Activated CD4-positive, CD25-positive, alpha-beta regulatory T cell (primary cell): ENCODE measurements at places on chromosomes 3 and 15.

DNA sequence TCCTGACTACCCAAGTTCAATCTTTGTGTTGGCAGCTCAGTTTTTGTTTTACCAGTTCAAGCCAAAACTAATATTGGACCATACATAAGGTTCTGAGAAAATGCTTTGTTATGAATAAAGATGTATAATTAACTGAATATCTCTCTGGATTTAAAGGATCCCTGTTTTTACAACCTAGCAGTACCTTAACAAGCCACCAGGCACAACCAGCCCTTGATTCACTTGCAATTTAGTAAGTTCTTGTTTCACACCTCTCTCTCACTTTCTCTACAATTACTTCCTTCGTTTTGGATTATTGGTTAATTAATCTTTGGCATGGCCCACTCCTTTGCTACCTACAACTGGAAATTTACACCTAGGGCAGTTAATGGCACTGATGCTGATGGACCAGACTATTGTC, 531.9 kb downstream of the SQOR start:
- DNase-seq, result no peak

DNA sequence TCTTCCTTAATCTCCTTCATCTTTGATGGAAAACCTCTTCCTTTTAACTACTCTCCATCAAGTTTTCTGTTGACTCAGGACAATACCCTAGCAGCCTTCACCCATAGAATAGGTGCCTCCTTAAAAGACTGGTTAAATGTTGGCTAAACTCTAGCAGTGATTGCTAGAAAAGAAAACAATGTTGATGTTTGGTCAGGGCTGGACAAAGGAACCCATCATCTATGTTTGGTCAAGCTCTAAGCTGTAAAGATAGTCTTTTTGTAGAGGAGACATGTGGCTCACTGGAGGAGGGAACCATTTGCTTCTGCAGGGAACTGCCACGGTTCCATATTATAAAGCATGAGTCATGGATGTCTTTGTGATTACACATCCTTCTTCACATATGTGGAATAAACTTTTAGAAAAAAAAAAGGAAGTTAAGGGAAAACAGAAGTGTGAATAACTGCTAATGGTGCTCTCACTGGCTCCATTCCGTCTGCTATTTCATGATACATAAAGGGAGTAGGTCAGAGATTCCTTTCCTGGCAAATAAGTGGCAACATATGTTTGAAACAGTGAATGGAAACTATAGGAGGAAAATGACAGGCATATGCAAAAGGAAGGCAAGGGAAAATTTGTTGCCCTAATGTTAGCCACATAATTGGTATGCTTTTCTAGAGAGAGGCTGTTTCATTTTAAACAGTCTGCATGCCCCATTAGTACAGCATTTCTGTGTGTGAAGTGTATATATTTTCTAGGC, 78.2 kb downstream of the CMSS1 start:
- DNase-seq, result no peak

- DNase-seq, result no peak
Measured at GRCh38 chr15:79322945-79323344, 12.0 kb downstream of the TMED3 start.

DNA sequence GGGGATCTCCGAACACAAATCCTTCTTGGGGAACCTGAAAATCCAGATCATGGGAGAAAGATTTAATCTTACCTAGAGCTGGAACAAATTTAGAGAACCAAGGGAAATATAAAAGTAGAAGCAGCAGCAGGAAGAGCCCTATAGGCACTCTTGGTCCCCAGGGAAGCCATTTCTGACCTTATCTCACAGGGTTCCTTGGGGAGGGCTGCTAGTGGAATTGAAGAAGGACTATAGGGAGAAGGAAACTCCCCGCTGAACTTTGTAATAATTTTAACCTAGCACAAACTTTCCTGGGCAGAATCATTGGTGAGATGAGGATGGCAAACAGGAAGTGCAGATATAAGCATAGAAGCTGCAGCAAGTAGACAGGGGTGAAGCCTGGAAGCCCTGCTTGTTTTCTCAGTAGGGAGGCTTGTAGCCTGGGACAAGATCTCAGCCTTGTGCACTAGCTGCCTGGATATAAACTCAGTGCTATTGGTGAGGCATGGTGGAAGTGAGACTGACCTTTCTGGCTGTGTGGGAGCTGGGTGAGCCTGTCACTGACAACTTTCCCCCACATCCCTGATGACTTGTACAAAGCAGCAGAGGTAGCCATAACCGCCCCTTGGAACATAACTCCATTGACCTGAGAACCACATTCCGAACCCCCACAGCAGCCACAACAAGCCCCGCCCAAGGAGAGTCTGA, 343.0 kb upstream of the TGFBR2 start:
- DNase-seq, result no peak

DNA sequence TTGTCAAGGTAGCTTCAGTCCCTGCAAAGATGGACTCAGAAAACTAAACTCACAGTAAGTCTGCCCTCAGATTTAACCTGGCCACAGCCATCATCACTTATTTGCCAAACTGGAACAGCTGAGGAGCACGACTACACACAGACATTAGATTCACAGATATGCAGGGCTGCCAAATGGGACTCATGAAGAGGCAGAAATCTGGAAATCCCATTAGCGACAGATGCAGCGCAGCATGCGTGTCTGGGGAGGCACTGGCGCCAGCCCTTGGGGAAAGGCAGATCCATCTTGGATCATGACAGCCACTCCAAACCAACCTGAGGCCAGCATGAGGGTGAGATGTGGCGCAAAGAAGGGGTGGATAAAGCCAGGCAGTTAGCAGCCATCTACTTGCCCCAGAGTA, 160.7 kb upstream of the TSC22D2 start:
- no peak for DNase-seq

GRCh38 chr3:53794597-53794996, 51.6 kb downstream of the CHDH start:
- DNase-seq, result no peak

- DNase-seq, result no peak
Measured at GRCh38 chr3:134252766-134253165, 2.1 kb upstream of the RYK start.

DNA sequence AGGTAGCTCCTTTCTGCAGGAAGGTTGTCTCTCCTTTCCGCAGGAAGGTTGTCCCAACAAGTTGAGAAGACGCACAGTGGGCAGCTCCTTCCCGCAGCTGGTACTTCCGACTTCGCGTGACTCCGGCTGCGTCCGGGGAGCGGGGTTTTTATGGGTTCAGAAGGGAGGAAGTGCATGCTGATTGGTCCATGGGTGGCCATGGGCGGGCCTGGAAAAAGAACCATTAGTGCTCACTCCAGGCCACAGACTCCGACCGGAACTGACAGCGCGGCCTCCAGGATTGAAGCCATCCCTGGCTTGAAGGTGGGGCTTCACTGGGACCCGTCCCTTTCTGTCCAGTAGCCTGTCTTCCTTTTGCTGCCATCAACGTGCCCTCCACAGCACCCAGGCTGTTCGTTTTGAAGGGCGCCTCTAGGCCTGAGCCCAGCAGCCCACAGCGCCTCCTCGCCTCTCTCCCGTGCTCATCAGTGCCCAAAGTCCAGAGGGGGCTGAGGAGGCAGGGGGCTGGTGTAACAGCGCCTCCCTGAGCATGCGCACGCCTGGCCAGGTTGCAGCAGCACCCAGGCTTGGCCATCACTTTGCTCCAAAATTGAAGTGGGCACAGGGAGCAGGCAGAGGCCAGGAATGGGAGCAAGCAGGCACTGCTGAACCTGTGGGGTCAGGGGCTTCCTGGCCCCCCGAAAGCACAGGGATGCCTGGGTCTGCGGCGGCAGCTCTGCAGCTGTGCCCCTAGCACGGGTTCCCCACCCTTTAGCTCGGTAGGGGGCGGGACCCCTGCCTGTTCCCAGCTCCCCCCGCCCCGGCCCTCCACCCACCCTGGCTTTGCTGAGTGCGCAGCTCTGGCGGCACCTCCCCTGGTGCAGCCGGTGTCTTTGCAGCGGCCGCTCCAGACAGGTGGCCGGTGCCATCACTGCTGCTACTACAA, 330.6 kb upstream of the MCTP2 start:
- no peak for DNase-seq

- DNase-seq, result no peak
Measured at GRCh38 chr3:62604751-62605351, 231.5 kb upstream of the FEZF2 start.

DNA sequence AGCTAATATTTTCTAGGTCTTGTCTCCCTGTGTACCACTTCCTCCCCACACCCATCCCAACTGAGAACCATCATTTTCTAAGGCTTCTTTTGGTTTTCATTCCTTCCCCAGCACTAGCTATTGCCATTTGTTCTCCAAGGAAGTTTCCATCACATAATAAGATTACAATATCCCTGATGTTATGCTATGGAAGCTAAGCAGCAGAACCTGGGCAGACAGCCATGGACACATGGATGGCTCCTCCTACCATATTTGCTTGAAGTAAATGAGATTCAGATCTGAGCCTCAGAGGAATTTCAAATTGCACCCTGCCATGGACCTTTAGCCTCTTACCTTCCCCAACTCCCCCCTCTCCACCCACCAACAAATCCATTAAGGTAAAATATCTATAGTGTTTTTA, 31.5 kb downstream of the GASK1A start:
- no peak for DNase-seq

GRCh38 chr3:77348244-77348855, 308.5 kb downstream of the ROBO2 start:
- no peak for DNase-seq

DNA sequence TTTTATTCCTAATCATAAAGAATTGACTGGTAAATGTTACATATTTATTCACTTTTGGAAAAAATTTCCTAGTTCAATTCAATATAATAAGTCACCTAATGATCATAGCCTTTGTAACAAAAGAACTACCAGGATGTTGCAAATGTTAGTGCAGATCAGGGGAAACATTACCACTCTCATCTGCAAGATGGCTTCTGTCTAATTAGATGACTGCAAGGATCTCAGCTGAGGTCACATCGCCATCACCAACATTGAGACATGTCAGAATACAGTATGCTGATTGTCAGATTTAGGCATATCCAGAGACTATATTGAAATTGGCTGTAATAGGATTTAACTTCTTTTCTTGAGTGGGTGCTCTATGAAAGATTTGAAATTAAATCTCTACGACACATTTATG, 431.4 kb upstream of the AGTR1 start:
- no peak for DNase-seq

DNA sequence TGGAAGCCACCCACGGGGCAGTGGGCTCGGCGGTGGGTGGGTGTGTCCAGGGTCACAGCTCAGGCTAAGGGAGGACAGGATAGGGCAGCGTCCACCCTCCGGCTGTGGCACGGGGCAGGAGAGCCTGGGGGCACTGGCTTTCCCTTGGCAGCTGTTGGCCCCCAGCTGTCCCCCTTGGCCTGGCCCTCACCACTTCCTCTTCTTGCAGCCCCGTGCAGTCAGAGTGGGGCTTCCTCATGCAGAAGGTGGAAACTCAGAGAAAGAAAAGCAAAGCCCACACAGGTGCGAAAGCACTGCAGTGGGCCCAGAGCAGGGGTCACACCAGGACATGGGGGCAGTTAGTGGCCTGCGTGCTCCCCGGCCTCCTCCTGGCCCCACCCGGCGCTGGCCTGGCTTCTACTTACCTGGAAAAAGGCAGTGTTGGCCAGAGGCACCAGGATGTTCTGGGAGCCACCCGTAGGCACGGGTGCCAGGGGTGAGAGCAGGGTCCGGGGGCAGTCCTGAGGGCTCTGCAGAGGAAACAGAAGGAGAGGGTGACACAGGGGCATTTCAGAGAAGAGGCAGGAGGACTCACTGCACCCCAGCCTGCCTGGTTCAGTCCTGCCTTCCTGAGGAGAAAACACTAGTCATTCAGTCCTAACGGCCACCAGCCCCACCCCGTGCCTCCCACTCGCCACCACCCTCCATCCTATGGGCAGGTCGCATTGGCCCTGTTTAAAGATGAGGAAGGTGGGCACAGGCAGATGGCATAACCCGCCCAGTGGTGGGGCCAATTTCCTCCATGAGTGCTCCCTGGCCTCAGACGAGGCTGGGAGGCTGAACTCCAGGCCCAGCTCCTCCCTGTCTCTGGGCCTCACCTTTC, 28.3 kb downstream of the PLXND1 start:
- DNase-seq, result no peak

DNA sequence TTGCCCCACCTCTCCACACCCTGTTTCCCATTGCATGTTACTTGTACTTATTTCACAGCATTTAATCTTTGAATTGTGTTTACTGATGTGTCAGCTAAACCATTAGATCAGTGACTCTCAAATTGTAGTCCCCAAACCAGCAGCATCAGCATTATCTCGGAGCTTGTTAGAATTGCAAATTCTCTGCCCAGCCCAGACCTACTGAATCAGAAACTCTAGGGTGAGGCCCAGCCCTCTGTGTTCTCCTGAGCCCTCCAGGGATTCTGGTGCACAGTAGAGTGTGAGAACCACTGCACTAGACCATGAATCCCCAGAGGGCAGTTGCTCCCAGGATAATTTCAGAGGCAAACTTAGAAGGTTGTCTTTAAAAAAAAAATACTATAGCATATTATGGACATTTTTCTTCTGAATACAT, 13.0 kb downstream of the PLD1 start:
- no peak for DNase-seq

- DNase-seq, result no peak
Measured at GRCh38 chr3:172156586-172156955, 117.2 kb downstream of the FNDC3B start.

DNA sequence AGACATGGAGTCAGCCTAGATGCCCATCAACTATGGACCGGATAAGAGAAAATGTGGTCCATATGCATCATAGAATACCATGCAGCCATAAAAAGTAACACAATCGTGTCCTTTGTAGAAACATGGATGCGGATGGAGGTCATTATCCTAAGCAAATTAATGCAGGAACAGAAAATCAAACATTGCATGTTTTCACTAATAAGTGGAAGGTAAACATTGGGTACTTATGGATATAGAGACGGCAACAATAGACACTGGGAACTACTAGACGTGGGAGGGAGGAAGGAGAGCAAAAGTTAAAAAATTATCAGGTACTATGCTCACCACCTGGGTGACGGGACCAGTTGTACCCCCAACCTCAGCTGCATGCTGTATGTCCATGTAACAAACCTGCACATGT, 2.5 kb downstream of the PLD1 start:
- no peak for DNase-seq

DNA sequence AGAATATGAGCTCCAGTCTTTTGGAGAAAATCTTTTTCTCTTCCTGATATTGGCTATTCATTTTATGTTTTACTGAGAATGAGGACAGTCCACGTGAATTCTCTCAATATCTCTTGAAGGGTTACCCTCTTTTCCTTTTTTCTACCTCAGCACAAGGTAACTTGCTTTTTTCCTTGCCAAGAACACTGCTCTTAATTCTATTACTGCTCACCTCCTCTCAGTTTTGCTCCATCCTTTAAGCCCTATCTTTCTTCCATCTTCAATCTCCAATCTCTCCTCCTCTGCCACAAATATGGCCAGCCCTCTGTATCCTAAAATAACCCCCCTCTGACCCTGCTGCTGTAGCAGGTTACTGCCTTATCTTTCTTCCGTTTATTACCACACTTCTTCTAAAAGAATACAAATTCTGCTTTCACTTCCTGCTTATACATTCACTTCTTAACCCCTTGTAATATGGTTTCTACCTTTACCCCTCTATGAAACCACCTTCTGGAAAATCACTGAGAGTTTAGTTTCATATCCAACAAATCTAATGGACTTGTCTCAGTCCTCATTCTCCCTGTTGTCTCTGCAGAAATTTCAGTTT, 89.0 kb downstream of the NFKBIZ start:
- DNase-seq, result no peak

GRCh38 chr15:27165590-27165989, 194.6 kb downstream of the GABRG3 start:
- no peak for DNase-seq

- DNase-seq, result no peak
Measured at GRCh38 chr3:152474585-152474984, 205.9 kb downstream of the MBNL1 start.

- DNase-seq, result no peak
Measured at GRCh38 chr3:13655061-13655913, 106.4 kb downstream of the FBLN2 start.

- DNase-seq, result no peak
Measured at GRCh38 chr15:85972805-85973540, 106.7 kb upstream of the AGBL1 start.
